ENCODE measurements at places on chromosomes 2 and 18. TPM values are rescaled to one million over a fixed set of nuclear protein-coding genes. Genes with fewer than 3 reads are reported as not detected.

CDH19 gene
- total RNA-seq = not detected

LINC00305 gene
- total RNA-seq = not detected

STARD6 gene
- total RNA-seq = not detected

LRRTM4 gene
- total RNA-seq = not detected

NT5DC4 gene
- not detected for total RNA-seq

SCYGR6 gene
- total RNA-seq = not detected

LGALSL gene
- 3.8 TPM for total RNA-seq

SFTPB gene
- not detected for total RNA-seq

NT5C1B gene
- not detected for total RNA-seq

ALPG gene
- total RNA-seq = not detected

ST6GAL2 gene
- total RNA-seq = under 0.01 TPM

LDLRAD4 gene
- 3.1 TPM for total RNA-seq

SCG2 gene
- total RNA-seq = 3.3 TPM

IL36B gene
- not detected for total RNA-seq

ALK gene
- total RNA-seq = under 0.01 TPM

HOXD8 gene
- 1.6 TPM for total RNA-seq

GALNT5 gene
- 26.9 TPM for total RNA-seq

UGT1A6 gene
- 0.09 TPM for total RNA-seq

SP140L gene
- 7.1 TPM for total RNA-seq

SULT1C2 gene
- 0.83 TPM for total RNA-seq

HOXD3 gene
- 0.14 TPM for total RNA-seq

NIFK gene
- 38.5 TPM for total RNA-seq

GNAL gene
- 0.65 TPM for total RNA-seq

ITPRIPL1 gene
- 0.43 TPM for total RNA-seq

SCYGR2 gene
- total RNA-seq = not detected

OSR1 gene
- total RNA-seq = 36.5 TPM

PDE11A gene
- under 0.01 TPM for total RNA-seq

MALL gene
- total RNA-seq = 2.6 TPM

UGT1A10 gene
- 0.83 TPM for total RNA-seq

CNDP1 gene
- not detected for total RNA-seq

ALKAL2 gene
- not detected for total RNA-seq

SLC14A1 gene
- 27.6 TPM for total RNA-seq

CD207 gene
- total RNA-seq = not detected

LBH gene
- 337 TPM for total RNA-seq

TUBA4B gene
- total RNA-seq = not detected

RAB31 gene
- total RNA-seq = 51.2 TPM

BOK gene
- total RNA-seq = 12.9 TPM

CGREF1 gene
- 7.0 TPM for total RNA-seq

COX5B gene
- 573 TPM for total RNA-seq

TUBA3D gene
- total RNA-seq = not detected

GATA6 gene
- 28.6 TPM for total RNA-seq

KANSL1L gene
- 18.6 TPM for total RNA-seq

RGPD5 gene
- total RNA-seq = 22.0 TPM

EDAR gene
- total RNA-seq = not detected

IL1RN gene
- 0.71 TPM for total RNA-seq

RAMP1 gene
- 10.5 TPM for total RNA-seq

CPLX4 gene
- total RNA-seq = not detected

PECR gene
- total RNA-seq = 16.6 TPM

RTP5 gene
- not detected for total RNA-seq

AGXT gene
- total RNA-seq = not detected

NAGK gene
- total RNA-seq = 60.7 TPM

CHN1 gene
- total RNA-seq = 12.8 TPM

ZBTB14 gene
- total RNA-seq = 7.8 TPM

STPG4 gene
- total RNA-seq = 0.37 TPM
